ENCODE measurements at places on chromosomes 4 and X.
A peak's percentile ranks its signal among the peaks of the same experiment; 100 is the strongest.

- DNase-seq: no peak
Measured at GRCh38 chr4:13268165-13268564, 216.0 kb downstream of the RAB28 start.

DNA sequence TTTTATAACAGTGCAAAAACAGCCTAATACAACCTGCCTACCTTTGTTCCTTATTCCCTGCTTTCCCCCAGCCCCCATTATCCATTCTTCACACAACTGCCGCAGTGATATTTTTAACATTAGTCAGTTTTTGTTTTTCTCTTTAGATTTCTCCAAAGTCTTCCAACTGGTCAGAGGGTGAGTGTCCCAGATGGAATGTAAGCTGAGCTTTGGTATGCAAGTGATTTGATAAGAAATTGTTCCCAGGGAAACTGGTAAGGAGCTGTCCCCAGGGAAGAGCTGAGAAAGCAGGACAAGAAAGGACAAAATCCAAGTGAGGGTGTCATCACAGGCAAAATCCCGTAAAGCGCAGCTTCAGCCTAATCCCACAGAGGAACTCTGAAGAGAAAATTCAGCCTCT is 475.5 kb upstream of the ADGRL3 start:
- DNase-seq: no peak

GRCh38 chr4:99855678-99856077 is 38.5 kb downstream of the LAMTOR3 start:
- DNase-seq: no peak

GRCh38 chrX:129779747-129780146 is at the start of gene SASH3:
SASH3 (plus strand) TSS chrX:129779949; CDS start chrX:129780098, 149 bp downstream.
- DNase-seq: peak; percentile 69

GRCh38 chr4:73340917-73341316 is 63.2 kb upstream of the ALB start:
- no peak for DNase-seq

DNA sequence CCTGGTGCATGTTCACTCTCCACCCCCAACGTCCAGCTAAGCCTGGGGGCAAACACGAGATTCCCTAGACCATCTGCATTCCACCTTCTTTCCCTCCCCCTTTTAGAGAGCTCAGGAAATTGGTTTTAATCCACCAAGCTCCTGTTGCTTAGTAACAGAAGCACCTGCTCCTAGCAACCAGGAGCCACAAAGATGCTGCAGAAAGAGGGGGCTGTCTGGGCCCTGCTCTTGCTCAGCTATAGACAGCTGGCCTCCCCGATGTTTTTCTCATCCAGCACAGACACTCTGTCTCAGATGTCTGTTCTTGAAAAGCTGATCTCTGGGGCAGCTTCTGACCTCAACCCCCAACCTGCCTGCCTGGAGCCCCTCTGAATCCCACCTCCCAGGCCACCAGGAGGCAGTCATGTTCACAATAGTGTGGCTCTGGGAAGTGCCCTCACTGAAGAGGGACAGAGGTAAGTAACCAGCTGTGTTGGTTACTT is 71.5 kb downstream of the SLC16A2 start:
- peak; percentile 1 for DNase-seq

DNA sequence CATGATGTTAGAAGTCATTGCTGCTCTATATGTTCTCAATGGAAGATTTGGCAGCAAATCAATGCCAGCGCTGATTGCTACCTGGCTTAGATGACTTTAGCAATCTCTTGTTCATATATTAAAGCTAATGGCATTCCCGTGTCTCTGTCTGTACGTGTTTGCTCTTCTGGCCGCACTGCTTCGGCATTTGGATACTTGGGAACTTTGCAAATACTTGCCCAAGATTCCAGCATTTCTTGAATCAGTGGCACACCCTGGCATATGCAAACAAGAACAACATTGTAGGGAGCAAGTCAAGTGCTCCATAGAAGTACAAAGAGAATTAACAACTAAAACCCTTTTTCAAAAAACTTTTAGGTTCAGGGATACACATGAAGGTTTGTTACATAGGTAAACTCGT is 128.9 kb upstream of the TMEM164 start:
- no peak for DNase-seq

DNA sequence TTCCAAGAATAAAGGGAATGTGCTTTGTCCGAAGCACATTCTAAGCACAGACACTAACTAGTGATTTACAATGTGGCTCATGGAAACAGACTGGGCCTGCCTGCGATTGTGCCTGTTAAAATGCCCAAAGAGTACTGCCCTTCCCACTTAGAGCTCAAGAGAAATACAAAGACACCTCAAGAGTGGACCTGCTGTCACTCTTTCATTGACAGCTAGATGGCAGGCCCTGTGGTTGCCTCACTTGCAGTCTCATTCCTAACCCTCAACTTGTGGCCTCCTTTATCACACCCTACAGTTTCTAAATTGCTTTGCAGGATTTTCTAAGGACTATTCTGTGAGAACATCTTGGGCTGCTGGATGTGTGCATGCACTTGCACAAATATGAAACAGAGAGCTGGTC is 331.0 kb upstream of the EMCN start:
- DNase-seq: no peak

GRCh38 chrX:73683236-73683859 is 120.4 kb downstream of the CHIC1 start:
- no peak for DNase-seq

DNA sequence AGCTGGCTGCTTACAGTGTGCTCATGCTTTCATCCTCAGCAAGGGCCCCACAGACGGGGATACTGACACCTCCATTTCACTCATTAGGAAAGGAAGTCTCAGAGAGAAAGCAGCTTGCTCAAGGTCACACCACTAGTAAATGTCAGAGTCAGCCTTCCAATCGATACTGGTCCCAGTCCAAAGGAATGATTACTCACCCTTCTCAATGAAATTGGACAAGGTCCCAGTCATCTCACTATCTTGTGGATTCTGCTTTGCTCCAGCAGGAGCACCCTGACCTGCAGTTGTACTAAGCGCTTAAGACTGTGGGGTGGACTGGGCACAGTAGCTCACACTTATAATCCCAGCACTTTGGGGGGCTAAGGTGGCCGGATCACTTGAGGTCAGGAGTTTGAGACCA is 132.2 kb upstream of the SLC34A2 start:
- DNase-seq: no peak

DNA sequence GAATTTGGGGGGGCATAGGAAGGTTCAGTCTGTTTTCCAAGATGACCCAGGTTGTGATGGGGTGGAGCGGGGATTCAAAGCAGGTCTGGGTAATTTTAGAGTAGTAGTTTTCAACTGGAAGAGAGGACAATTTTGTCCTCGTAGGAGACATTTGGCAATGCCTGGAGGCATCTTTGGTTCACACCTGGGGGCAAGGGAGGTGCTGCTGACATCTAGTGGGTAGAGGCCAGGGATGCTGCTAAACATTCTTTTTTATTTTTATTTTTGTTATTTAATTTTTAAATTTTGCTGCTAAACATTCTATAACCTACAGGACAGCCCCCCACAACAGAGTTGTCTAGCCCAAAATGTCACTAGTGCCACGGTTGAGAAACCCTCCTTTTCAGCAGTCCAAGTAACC is 1.9 kb downstream of the RAB9A start:
- peak; percentile 7 for DNase-seq

- DNase-seq: no peak
Measured at GRCh38 chr4:111649308-111649707, 495.9 kb upstream of the FAM241A start.

GRCh38 chr4:156746111-156746510 is 225.5 kb downstream of the PDGFC start:
- DNase-seq: no peak

- DNase-seq: no peak
Measured at GRCh38 chr4:7414046-7414445, 20.7 kb downstream of the PSAPL1 start.

- DNase-seq: peak; percentile 7
Measured at GRCh38 chrX:136268051-136269048, 17.1 kb upstream of the MAP7D3 start.

DNA sequence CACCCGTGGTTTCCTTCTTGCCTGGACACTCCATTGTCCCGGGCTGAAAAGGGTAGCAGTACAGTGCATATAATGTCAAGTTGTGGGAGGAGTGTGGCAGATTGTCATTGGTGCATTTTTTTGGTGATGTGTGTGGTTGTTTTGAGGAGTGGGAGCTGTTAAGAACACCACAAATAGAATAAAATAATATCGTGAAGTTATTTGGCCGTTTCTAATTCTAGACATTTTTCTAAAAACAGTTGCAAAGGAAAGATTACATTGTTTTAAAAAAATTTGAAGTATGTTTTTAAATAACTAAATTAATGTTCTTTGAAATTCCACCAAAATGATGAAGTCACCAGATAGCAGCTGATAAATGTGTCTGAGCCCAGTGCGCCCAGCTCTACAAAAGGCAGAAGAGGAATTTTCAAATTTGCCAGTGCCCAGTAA is 1.3 kb downstream of the PKD2 start:
- DNase-seq: no peak
